ENCODE measurements at places on chromosomes 1 and 21.
A peak's percentile ranks its signal among the peaks of the same experiment; 100 is the strongest.

DNA sequence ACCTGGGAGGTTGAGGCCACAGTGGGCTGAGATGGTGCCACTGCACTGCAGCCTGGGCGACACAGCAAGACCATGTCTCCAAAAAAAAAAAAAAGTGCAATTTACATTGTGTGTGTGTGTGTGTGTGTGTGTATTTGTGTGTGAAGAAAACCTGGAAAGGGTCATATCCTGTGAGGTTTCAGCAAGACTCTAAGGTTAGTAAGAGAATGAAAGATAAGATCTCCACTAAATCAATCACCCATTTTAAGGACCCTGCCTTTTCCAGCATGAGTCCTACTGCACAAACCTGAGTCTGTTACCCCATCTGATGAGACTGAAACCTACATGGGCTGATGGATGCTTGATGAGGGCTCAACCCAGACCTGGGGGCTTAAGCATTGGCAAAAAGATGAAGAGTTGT lies 4.9 kb upstream of the C1orf74 start:
- DNase-seq = no peak

DNA sequence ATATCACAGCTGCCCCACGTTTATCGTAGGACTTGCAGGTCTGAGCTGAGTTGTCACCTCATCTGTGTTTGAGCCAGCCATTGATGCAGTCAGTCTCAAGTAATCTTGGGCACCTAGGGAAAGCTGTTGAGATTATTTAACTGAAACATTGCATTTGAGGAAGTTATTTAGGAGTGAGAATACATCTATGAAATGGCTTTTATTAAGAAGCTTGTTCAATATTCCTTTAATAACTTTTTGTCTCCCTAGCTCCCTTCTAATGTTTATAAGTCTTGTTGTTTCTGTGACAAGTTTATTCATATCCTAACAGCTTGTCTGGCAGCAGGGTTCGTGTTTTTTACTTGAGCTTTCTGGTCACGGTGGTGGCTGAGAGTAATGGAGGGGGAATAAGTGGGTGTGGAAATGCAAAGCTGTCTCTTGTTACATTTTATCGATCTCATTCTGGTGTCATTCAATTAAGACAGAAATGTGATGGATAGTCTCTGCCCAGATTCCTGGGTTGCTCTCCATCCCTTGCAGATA lies 555.9 kb downstream of the USP25 start:
- no peak for DNase-seq

- DNase-seq = no peak
Observed at GRCh38 chr1:63883494-63884235, 109.8 kb downstream of the ROR1 start.

DNA sequence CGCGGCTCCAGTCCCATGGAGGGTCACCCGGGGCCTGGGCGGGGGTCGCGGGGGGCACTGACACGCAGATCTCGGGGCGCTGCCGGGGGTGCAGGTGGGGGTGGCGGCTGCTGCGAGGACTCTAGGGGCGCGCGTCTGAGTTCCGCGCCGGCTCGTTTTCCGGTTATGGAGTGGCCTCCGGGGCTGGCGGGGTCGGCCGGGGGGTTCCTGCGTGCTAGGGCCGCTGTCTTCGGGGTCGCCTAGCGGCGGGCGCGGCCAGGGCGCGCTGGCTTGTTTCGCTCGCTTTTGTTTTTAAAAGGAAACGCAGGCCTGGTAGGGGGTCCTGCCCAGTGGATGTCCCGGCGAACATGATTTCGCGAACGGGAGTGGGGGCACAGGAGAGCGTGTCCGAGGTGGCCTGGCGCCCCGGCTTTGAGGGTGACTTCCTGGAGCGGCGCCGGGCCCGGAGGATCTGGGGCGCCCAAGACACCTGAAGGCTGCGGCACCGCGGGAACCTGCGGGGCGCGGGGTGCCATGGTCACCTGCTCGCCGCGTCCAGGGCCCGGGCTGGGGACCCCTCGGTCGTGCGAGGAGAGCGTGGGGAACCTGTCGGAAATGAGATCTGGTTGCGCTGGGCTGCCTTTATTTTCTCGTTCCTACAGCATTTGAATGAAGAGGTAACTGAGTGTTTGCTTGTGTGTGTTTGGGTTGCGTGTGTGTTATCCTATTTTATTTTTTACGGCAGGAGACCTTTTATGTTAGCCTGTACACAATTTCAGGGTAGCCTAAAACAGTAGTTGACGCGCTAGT lies 618 bp downstream of the ETS2 start:
- DNase-seq = peak; percentile 30
